ENCODE measurements at places on chromosomes 7 and 10. TPM values are rescaled to one million over a fixed set of nuclear protein-coding genes. Genes with fewer than 3 reads are reported as not detected.

Gene TAC1
- total RNA-seq: 1.5 TPM

Gene VENTX
- 4.0 TPM for total RNA-seq

Gene ZNF212
- 5.1 TPM for total RNA-seq

Gene TMEM236
- total RNA-seq: 3.0 TPM

Gene SPACDR
- total RNA-seq: 0.96 TPM

Gene SPDYE6
- not detected for total RNA-seq

Gene CH25H
- total RNA-seq: 4.8 TPM

Gene GNAT3
- total RNA-seq: not detected

Gene SLC18A3
- not detected for total RNA-seq

All from mesenteric fat pad (tissue), 1 donor.